ENCODE measurements at places on chromosomes 1 and 21.

DNA sequence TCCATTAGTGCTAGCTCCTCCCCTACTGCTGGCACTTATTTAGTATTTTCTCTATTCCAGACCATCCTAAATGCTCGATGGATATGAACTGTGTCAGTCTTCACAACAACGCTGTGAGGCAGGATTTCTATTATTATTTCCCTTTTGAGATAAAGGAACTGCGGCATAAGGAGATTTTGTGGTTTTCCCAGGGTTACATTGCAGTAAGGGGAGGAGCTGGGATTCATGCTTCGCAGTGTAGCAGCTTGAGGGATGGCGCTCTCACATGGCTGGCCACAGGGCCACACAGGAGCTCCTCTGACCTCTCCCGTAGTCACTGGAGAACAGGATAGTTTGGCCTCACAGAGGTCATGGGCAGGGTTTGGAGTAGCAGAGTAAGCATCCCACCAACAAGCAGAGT, 116.9 kb downstream of the BEND5 start:
- no peak for DNase-seq

GRCh38 chr1:5111581-5111980, 457.2 kb downstream of the AJAP1 start:
- DNase-seq: no peak

- no peak for DNase-seq
Observed at GRCh38 chr1:96361961-96362360, 359.6 kb upstream of the PTBP2 start.

DNA sequence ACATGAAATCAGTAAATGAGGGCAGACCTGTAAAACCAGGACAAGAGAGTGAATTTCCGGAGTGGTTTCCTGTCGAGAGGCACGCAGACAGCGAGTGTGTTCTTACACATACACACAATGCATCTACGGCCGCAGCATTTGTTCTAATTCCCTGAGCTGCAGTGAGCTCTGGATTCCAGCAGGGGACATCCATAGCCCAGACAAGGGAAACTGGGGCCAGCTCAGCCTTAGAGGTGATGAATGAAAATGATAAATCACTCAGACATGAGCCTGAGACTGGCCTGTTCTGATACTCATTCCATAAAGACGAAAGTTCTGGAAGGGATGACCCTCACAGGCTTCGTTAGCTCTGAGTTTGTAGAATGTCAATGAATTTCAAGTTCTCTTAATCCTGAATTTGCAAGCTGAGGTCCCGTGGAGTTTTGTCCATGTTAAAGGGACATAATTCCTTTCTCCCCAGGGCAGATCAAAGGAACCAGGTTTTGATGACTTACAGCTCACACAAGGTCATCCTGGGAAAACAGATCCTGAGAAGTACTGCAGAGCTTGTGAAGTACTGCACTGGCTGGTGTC, 207.9 kb upstream of the C1orf87 start:
- DNase-seq: peak; percentile 82

- no peak for DNase-seq
Observed at GRCh38 chr1:165451691-165452090, 6.8 kb upstream of the RXRG start.

GRCh38 chr1:225655509-225656258, 2.8 kb upstream of the ENAH start:
- DNase-seq: no peak

DNA sequence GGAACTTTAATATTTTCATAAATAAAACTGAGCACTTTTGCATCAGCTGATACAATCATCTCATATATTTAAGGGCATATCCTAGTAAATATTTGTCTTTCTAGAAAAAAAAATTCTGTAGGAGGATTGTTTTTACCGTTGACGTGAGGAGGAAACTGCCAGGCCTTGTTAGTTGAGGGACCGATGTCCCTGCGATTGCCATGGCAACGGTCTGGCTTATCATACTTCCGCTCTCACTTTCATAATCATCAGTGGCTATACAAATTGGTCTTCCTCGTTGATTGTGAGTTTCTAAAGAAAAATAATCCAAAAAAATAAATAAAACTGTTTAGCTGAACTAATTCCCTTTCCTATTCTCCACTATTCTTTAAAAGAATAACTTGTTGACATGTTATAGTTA, 69.3 kb upstream of the ANGPTL3 start:
- no peak for DNase-seq

- DNase-seq: no peak
Observed at GRCh38 chr1:183732236-183732880, 72.6 kb upstream of the RGL1 start.

DNA sequence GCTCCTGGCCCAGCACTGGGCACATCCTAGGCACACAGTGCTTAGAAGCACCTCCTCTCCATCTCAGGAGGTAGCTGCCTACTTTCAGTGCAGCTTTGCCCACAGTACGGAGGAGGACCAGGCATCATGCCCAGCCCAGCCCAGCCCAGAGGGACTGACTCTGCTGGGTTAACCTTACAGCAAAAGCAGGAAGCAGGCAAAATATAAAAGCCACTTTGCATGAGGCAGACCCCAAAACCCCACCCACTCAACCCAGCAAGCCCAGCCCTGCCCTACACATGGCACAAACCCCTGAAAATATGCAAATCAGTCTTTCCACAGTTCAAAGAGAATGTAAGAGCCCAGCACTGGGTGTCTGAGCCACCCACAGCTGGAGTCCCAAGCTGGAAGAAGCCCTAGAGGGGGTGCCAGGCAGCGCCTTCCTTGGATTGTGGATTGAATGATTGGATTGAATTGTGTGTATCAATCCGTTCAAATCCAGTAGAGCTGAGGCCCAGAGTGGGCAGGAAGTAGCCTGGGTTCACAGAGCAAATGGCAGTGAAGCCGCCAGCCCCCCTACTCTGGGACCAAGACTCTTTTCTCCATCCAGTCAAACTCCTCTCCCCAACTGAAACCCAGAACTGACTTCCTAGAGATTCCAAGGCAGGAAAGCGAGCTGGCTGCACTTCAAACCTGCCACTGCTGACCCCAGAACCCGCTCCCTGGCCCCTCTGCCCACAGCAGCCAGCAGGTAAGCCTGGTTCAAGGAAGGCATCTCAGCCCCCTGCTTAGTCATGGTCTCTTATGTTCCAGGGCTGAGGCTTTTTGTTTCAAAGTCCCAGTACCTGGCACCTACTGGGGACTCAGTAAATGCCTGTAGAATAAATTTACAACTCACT, 117.7 kb downstream of the LACTBL1 start:
- no peak for DNase-seq

- no peak for DNase-seq
Observed at GRCh38 chr1:94597701-94598100, 56.1 kb upstream of the F3 start.

DNA sequence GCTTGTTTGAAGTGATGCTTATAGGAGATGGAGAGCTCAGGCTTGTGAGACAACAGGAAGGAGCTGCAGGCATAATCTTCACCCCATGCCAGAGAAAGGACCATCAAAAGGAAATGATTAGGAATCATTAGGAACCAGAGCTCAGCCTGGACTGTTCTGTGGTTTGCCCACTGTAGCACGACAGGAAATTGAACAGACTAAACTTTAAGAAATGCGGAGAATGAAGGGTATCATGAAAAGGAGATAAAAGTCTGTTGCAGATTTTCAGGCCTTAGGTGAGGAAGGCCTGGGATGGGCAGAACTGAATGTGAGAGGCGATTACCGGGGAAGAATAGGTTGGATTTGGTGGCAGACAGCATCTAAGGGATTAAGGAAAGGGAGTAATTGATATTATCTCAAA, 292.0 kb upstream of the PLXNA2 start:
- no peak for DNase-seq

DNA sequence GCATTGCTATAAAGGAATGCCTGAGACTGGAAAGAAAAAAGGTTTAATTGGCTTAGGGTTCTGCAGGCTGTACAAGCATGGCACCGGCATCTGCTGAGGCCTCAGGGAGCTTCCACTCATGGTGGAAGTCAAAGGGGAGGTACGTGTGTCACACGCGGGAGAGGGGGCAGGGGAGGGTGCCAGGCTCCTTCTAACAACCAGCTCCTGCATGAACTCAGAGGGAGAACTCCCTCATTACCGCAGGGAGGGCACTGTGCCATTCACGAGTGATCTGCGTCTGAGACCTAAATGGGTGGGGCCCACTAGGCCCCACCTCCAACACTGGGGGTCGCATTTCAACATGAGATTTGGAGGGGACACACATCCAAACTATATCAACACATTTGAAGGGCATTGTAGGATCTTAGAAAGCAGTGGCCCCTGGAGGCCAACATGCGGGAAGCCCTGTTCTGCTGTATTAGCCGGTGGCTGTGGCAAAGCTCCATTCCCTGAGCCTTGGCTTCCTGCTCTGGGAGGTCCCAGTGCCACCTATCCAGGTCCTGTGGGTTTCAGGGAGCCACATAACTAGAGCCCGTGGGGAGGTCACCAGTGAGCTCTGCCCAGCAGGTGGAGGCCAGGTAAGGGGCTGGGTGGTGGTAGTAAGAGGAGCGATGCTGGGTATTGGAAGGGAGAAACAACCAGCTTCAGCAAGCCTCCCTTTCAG, 10.0 kb downstream of the WNT3A start:
- no peak for DNase-seq

DNA sequence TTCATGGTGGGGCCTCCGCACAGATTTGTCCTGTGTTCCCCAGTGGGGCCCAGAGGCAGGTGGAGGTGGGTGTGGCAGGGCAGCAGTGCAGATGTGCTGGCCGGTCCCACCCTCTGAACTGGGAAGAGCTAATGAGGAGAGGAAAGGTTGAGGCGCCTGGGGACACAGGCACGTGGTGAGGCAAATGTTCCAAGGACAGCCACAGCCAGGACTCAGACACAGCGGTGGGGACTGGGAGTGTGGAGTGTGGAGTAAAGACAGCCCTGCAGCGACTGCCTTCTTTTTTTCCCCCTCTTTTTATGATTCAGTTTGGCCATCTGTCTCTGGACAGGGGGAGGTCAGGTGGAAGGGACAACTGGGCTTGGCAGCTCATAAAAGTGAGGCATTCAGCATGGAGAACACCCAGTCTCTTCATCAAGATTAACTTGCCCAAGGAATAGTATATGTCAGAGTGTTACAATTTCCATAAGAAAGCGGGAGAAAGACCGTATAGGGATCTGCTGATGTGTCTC, 104.2 kb upstream of the GCLM start:
- DNase-seq: peak; percentile 14

GRCh38 chr1:147641695-147642592, 28.4 kb downstream of the ACP6 start:
- DNase-seq: peak; percentile 12

DNA sequence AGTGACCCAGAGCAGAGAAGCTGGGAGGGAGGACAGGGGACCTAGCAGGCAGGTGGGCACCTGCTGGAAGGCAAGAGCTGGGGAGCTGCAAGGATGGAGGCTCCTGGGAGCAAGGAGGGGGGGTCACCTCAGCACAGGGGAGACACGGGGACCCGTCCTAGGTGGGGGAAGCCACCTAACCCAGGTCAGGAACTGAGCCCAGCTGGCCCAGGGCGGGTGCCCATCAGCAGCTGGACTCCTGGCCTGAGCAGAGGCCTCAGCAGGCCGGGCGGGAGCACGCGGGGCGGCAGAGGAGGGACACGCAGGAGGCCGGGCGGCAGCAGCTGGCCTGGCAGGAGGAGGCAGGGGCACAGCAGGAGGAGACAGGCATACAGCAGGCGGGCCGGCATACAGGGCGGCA, 949 bp downstream of the KRTAP10-1 start:
- DNase-seq: no peak

- no peak for DNase-seq
Observed at GRCh38 chr1:43998000-43998378, 6.6 kb downstream of the CCDC24 start.

- no peak for DNase-seq
Observed at GRCh38 chr1:26302733-26303405, 3.6 kb downstream of the UBXN11 start.

DNA sequence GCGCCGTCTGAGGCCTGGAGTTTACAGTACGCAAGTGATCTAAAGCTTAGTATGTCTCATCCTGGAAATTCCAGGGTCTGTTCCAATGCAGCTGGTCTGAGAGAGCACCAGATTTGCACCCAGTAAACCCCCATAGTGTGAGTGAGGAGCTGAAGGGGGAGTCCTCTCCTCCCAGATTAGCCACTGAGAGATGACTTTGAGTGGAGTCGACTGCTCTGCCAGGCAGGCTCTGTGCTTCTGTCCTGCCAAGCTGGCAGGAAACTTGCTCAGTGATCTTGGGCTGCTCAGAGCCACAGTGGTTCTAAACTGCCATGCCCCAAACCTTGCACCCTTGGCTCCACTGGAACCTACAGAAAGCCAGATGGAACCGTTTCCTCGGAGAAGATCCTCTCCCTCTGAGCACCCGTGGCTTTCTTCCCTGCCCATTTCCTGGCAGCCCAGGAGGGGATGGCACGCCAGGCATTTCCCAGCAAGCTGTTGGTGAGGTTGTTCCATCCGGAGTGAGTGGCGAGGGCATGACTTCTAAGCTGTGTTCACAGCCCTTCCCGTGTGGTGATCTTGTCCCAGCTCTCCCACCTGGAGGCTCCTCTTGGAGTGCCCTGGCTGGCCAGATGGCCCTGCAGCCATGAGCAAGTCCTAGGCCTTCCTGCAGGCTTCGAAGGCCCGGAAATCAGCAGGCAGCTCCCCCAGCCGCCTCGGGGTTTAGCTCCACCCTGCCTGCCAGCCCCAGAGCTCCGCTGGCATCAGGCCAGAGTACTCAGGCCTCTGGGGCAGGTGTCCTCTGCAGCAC, 125.9 kb upstream of the VAMP3 start:
- DNase-seq: no peak

DNA sequence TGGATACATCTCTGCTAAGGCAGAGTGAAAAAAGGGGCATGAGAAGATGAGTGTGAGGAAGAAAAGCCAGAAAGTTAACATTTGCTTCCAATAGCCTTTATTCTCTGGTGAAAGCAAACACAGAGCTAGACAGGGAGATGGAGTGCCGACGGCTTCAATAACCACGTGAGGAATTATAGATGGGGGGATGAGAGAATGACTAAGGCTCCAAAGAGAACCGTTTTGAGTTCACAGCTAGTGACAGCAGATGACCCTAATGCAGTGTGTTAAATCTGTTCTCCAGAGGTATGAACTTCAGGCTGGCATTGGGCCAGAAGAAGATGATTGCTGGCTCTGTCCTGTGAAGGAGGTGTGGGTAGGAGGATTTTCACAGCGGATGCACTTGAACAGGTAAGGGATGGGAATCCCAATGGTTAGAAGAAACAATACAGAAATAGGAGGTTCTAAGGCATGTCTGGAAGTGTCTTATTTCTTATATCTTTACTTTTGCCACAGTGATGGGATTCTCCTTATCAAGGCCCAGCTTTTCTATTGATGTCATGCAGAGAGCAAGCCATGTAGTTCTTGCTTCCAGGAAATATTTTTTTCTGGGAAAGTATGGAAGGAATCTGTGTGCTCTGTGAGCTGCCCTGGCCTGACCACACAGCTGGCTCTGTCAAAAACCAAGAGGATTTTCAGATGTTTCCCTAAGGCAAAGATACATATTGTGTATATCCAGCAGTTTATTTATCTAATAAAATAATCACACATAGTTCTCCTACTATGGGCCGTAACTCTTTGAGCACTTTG, 573.8 kb downstream of the LTN1 start:
- DNase-seq: no peak

DNA sequence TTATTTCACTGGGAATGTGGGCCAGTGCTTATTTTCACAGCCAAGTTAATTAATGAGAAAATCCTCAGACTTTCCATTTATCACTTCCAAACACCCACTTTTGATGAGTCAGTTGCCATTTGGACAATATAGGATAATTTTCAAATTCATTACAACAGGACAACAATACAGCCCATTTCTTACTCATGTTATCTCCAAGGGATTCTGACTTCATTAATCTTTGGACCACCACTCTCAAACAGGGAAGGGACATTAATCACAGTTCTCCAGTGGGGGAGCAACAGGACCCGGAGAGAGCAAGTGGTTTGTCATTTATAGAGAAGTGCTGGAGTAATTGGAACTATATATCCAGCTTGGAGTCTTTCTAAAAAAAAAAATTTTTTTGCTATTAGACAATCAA, 38.7 kb downstream of the JUN start:
- no peak for DNase-seq

- no peak for DNase-seq
Observed at GRCh38 chr1:65265296-65265650, 44.1 kb upstream of the DNAJC6 start.

Data from retina (tissue), 1 donor.